ENCODE measurements at places on chromosomes 11 and 22.

- DNase-seq: no peak
These were observed 3.2 kb upstream of the PAX6 start for GRCh38 chr11:31814176-31814868.

- DNase-seq: no peak
These were observed 142.7 kb upstream of the CTSC start for GRCh38 chr11:88480223-88480622.

- DNase-seq: no peak
These were observed 22.7 kb downstream of the CELSR1 start for GRCh38 chr22:46514592-46515207.

- no peak for DNase-seq
These were observed 277.3 kb downstream of the CASP12 start for GRCh38 chr11:104620991-104621390.

DNA sequence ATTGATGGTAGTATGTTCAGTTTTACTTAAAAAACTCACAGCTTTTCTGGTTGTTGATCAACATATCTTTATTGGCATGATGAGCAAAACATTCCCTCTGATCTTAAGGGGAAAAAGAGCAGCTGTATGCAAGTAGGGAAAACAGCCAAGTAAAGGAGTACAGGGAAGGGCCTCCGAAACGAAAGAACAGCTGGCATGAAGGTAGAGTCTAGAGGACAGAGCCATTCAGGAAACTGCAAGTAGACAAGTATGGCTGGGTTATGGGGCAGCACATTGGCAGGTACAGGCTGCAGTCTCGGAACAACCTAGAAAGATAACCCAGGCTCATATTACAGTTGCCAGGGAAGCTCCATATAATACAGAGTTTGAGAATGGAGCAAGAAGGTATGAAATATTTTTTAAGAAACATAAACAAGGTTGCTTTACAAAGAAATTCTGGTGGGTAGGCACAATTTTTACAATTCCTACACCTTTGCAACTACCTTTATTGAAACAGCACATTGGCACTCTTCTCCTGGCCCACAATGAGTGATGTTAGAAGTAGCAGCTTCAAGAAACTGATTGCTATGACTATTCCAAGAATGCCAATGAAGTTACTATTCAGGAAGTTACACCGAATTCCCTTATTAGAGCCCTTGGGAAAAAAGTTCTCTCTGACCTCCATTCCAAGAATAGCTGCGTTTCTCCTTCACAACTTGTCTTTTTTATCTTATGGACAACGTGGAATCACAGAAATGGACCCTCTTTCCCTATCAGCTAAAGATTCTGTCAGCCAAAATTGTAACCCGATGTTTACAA is 45.2 kb downstream of the LGR4 start:
- no peak for DNase-seq

DNA sequence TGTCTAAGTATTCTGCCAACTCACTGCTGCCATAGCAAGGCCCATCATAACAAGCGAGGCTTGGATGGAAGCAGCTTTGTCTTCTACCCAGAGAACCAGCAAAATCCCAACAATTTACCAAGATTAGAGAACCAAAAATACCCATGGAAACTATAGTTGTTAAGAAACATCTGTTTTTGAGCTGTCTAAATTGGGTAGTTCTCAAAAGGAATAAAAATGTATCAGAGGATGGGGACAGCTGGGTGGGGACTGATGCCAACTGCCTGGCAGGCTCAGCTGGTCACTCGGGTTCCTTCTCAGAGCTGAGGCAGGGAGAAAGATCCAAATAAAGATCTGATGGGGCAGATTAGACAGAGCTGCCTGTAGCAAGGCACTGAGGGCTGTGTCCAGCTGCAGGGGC is 85.9 kb upstream of the GRK3 start:
- no peak for DNase-seq

GRCh38 chr11:12130180-12130980 is 20.0 kb downstream of the MICAL2 start:
- no peak for DNase-seq

GRCh38 chr11:101552888-101553287 is 30.9 kb downstream of the TRPC6 start:
- no peak for DNase-seq

DNA sequence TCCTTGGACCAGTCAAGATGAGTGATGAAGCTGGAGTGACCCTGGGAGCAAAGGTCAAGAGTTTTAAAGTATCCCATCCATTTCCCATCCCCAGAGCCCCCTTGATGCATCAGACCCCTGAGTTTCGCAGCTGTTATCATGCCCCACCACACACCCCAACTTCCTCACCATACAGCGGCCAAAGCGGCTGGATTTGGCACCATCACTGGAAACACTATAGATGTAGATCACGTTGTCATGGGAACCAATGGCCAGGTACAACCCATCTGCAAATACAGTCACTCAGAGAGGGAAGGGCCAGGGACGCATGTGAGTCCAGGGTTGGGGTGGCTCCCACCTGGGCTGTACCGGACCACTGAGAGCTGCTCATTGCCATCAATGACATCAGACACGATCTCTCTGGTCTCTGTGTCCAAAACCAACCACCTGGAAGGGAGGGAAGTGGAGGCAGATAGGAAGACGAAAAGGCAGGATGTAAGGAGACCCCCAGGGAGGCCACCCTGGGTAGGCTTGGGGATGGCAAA is 2.2 kb upstream of the MTA2 start:
- no peak for DNase-seq

DNA sequence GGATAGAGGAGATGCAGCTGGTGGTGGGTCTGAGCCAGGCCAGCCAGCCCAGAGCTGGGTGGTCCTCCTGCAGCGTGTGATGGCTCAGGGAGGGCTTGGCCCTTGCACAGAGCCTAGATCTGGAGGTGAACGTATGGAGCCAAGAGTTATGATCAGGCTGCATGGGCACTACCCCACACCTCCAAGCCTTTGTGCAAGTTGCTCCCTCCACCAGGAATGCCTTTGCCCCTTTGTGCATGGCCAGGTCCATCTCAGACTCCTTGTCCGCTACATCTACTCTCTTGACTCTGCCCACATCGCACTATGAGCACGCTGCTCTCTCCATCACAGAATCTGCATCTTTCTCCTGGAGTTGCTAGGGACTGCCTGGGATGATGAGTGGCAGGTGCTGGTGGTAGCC is 895.7 kb downstream of the TBC1D22A start:
- no peak for DNase-seq

DNA sequence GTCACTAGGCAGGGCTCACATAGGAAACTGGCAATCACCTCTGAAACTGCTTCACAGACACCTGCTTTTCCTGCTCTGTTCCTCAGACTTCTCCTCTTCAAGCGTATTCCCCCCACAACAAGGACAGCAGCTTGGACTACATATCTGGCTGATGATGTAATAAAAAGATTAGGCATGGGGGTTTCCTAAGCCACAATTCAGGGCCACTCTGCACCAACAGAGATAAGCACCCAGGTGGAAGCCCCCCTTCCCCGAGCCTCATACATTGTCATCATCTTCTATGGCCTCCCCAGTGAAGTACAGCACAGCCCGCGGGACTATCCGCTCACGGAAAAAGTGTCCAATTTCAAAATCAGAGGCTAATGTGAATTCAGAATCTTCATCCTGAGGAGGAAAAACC is 25.0 kb upstream of the PHLDA2 start:
- DNase-seq: no peak

DNA sequence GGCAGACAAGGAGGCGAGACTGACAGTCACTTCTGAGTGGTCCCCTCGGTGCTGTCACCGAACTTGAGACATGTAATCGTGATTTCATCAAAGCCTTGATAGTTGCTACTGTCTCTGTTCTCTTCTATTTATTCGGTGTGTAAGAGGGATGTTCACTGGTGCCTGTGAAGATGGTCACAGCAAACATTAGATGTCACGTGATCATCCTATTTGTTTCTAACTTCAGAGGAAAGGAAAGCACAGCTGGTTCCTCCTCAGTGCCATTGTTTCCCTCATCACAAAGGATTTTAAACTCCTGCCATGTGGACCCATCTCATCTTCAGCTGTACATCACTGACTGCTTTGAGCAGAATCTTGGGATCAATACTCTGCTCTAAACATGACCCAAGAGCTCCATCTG is 73.1 kb upstream of the CLMP start:
- no peak for DNase-seq

- DNase-seq: no peak
These were observed 194.8 kb downstream of the MIAT start for GRCh38 chr22:26852176-26852575.

DNA sequence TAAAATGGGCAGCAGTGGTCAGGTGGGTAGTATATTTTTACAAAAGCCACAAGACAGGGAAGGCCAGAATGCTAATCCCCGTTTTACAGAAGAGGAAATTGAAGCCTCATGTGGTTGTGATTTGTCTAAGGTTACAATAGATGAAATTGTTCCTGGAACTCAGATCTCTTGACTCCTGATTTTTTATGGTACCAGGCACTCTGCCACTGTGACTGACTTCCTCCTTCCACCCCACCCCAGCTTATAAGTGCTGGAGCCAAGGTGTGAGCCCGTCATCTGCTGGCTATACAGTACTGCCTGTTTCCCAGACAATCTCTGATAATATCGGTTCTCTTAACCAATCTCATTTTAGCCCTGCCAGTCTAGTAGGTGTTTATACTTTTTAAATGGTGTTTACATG is 1.9 kb downstream of the SLC5A1 start:
- DNase-seq: no peak

- no peak for DNase-seq
These were observed 260.0 kb downstream of the SOX6 start for GRCh38 chr11:16096336-16096735.

- no peak for DNase-seq
These were observed 4.6 kb downstream of the SLC29A2 start for GRCh38 chr11:66366844-66367477.

GRCh38 chr11:118321386-118322082 is 17.0 kb downstream of the CD3E start:
- no peak for DNase-seq

DNA sequence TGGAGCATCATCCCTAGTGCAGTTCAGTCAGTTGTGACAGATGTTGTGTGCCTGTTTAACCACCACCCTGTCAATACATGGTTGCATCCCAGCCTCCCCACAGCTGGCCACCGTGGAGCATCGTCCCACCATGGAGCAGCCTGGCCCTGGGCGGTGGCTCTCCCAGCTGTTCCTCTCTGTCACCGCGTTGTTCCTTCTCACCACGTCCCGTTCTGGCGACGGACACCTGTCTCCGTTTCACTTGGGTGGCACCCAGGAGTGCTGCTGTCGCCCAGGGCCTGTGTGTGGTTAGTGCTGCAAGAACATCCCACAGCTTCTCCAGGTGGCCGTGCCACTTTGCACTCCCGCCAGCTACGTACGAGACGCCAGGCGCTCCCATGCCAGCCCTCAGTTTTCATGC is 26.5 kb downstream of the MUC6 start:
- no peak for DNase-seq

DNA sequence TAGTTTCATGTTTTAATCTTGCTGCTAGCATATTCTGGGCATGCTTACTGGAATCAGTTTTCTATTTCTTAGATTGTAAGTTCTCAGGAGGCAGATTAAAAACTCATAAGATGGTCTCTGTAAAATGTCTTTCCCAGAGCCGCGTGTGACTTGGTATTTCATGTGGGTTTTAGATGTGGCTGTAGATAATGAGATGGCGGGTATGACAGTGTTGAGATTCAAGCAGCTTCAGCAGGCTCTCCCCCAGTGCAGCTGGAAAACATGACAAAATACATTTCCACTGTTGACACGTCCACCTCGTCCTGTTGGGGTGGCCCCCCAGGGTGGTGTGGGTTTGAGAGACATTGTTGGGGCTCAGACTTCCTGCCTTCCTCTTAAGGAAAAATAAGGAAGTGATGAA is 106.8 kb downstream of the KIRREL3 start:
- no peak for DNase-seq

- DNase-seq: no peak
These were observed 153.4 kb downstream of the CCDC34 start for GRCh38 chr11:27209562-27210005.

- no peak for DNase-seq
These were observed 378.4 kb upstream of the PITPNB start for GRCh38 chr22:28297504-28297903.

DNA sequence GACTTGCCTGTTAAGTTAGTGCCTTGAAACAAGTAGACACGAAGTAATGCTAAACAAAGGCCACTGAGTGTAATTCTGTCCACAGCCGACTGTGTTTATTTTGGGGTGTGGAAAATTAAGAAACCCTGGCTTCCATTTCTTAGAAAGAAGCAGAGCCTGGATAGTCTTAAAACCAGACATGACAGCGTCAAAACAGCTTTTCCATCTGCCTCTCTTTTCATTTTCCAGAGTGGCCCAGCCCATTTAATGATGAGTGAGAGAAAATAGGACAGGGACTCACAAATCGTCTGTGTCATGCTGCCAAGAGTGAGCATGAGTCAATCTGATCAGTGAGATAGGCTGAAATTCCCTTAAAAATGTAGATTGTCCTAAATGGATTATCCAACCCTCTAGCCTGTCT is 485.9 kb downstream of the JRKL start:
- no peak for DNase-seq

DNA sequence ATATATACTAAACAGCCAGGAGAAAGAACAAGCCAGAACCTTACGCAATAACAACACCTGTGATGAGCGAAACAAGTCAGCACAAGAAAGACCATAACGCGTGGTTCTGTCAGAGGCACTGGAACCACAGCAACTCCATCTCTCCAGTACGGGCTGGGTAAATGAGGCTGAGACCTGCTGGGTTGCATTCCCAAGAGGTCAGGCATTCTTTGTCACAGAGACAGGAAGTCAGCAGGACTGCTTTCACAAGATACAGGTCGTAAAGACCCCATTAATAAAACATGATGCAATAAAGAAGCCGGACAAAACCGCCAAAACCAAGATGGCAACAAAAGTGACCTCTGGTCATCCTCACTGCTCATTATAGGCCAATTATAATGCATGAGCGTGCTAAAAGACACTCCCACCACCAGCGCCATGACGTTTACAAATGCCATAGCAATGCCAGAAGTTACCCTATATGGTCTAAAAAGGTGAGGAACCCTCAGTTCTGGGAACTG is 21.7 kb downstream of the TPST2 start:
- no peak for DNase-seq

- DNase-seq: no peak
These were observed 1342.8 kb downstream of the TBC1D22A start for GRCh38 chr22:48105259-48105658.

- DNase-seq: no peak
These were observed 12.5 kb downstream of the CCND1 start for GRCh38 chr11:69653406-69653960.

- DNase-seq: no peak
These were observed 165.5 kb upstream of the C11orf58 start for GRCh38 chr11:16572945-16573344.

DNA sequence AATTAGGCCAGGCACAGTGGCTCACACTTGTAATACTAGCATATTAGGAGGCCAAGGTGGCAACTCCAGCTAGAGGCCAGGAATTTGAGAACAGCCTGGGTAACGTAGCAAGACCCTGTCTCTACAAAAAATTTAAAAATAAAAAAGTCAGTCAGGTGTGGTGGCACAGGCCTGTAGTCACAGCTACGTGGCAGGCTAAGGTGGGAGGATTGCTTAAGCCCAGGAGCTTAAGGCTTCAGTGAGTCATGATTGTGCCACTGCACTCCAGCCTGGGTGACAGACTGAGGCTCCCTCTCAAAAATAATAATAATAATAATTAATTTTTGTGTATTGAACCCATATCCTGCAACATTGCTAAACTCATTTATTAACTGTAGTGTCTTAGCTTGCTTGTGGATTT is 15.3 kb upstream of the TRIM29 start:
- DNase-seq: no peak
